ENCODE measurements at places on chromosomes 12 and 14.

DNA sequence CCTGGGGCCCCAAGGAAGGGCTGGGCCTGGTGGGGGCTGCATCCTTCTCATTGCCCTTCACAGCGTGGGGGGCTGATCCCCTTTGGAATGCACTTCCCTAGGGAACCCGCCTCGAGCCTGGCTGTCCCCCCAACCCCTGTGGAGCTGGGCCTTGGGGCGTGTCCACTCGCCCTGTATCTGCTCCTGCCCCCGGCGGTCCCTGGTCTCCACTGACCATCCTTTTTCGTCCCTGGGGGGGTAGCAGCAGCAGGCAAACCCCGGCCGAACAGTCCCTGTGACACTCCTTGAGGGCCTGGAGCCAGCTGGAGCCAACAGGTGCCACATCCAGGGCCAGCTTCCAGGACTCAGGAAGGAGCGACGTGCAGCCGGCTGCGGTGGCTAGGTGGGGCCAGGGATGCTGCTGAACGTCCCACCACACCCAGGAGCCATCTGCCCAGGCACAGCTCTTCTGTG lies 9.4 kb upstream of the GPR132 start:
- DNase-seq = peak; percentile 93

GRCh38 chr12:49671031-49671765 lies 36.0 kb downstream of the FMNL3 start:
- no peak for DNase-seq

DNA sequence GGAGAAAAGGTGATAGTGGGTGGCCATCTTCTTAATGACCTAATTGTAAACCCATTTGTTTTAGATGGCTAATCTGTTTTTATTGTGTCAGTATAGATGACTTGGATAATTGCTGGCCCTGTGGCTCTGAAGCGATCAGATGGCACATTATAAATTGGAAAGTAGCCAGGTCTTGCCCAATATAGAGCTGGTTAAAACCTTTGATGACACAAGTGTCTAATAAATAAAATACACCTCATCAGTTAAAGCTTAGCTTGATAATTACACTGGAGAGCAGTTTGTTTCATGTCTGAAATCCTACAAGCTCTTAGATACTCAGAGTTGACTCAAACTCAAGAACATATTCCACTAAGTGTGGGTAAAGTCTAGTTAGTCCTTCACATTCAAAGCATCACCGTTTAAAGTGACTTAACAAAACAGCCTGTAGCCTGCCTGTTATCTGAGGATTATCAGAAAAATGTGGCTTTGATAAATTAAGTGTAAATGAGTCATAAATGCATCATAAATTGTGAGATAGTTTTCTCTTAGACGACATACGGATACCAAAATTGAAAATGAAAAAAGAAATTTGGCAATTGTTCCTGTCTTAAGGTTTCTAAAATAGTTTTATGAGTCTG lies 280.9 kb downstream of the LRIG3 start:
- peak; percentile 70 for DNase-seq

- DNase-seq = no peak
Observed at GRCh38 chr14:34580381-34580780, 40.9 kb upstream of the EAPP start.

- DNase-seq = no peak
Observed at GRCh38 chr14:49972823-49973222, 79.9 kb downstream of the ARF6 start.

GRCh38 chr14:44113769-44114730 lies 393.0 kb downstream of the FSCB start:
- no peak for DNase-seq

- no peak for DNase-seq
Observed at GRCh38 chr12:39638178-39638577, 18.6 kb upstream of the ABCD2 start.

GRCh38 chr12:100105661-100106060 lies 37.0 kb downstream of the BLTP3B start:
- DNase-seq = no peak

Measured in COR-L47 (cell line).